ENCODE measurements at places on chromosomes 7 and 10.

- DNase-seq = no peak
Observed at GRCh38 chr7:155349601-155350331, 52.1 kb downstream of the INSIG1 start.

GRCh38 chr7:5679813-5680473 lies 101.5 kb downstream of the RNF216 start:
- no peak for DNase-seq

DNA sequence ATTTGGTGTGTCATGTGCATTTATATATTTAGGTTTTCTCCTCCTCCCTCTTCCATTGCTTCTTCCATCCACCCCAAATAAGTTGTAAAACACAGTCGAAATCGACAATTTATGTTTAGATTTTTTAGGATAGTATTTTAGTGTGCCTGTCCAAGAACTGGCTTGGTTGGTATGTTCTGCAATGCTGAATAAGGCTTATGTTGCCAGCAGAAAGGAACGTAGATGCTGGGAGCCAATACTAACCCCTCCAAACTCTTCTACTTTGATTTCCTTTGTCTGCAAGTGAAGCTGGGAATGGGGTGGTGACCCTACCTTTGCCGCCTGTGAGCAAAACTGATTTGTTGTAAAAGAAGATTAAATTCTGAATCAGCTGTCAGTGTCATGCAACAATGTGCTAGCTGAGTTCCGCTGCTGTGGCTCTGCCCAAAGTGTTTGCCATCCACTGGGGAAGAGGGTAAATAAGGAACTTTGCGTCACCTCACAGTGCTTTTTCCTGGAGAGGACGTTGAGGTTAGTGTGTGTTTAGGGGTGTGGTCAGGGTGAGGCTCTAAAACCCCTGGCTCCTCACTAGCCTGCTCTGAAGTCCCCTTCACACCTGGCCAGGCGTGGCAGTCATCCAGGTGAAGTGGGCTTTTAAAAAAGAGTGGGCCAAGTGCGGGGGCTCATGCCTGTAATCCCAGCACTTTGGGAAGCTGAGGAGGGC lies 44.4 kb downstream of the TACC2 start:
- no peak for DNase-seq

- DNase-seq = no peak
Observed at GRCh38 chr7:45015313-45015712, 15.3 kb downstream of the CCM2 start.

DNA sequence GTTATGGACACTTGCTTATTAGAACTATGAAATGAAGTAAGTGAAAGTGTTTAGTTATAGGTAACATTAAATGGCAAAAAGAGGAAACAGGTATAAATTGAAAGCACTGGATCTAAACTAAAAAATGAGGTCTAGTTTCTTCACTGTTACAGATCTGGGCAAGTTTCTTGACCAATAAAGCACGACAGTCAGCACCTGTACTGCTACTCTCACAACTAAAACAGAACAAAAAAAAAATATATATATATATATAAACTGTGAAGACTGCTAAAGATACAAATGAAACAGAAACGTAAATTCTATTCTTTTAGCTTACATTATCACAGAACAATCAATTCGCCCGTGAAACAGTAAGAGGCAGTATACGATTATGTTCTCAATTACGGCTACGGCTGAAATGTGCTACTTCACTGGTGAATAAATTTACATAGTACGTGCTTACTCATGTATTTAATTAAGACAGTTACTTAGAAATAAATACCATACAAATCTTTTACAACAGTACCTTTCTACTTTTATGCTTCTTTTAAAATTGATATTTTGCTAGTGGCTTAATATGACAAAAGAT lies 4.2 kb downstream of the AHR start:
- no peak for DNase-seq

DNA sequence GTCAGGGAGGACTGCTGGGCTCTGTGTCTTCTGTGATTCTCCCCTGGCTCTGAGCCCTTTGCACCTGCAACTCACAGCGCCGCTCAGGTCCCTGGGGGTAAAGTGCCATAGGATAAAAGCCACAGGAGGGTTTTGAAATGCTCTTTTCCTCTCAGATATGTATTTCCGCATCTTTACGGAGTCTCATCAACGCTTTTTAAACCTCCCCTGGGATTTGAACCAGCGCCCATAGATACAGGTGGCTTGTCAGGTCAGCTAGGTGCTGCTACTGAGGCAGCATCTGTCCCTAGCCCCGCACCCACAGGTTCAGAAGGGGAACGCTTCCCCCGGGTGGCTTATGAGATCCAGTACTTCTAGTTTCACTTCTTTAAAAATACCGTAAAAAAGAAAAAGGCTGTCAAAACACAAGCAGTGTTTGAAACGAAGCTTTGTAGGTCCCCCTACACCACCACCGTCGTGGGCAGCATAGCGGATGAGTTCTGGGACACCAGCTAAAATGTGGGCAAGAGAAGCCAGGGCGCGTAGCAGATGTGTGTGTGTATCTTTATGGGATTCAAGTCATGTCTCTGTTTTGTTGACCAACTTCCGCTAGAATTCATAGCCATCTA lies 173.5 kb downstream of the CUX1 start:
- DNase-seq = peak; percentile 57

DNA sequence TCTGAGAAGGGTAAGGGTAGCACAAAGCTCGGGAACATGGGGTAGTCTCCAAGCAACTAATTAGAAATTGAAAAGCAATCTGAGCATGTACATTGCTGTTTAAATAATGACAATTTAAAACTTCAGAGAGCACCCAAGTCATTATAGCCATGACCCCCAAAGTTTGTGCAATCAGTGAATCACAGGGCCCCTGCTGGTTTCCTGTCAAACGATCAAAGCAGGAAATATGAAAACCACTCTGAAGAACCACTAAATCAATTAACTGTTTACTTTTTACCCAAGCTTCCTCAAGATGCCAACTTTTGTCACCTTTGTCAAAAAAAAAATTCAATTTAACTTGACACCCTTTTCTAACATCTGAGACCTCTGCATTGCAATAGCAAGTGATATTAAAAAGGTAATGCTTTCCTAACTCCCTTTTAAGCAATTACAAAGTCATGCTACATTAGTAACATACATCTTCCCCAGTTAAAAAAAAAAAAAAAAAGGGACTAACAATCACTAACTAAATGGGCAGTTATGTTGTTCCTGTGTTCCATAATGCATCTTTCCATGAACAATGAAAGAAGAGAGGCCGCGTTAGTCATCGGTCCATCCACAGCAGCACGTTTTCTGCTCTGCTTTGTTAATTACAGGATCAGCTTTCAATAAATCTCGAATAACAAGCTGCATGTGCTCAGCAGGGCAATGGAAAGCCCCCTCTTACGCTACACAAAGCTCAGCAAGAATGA lies 80.6 kb downstream of the ETV1 start:
- peak; percentile 44 for DNase-seq

DNA sequence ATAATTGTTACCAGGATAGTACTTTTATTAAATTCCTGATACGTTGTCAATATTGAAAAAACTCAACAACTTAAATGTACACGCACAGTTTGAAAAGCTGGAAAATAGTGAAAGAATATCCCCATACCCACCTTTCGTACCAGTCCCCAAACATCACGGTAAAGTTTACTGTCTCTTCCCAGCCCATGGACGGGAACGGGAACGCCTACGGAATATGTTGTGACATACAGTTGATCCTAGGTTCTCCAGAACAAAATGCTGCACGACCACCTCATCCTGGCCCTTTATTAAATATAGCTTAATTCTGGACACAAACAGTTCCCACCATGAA lies 527 bp upstream of the BCAP29 start:
- DNase-seq = no peak
